ENCODE measurements at places on chromosomes 7 and 10. TPM values are rescaled to one million over a fixed set of nuclear protein-coding genes. Genes with fewer than 3 reads are reported as not detected.

NEUROG3 gene
- not detected for total RNA-seq

PLAC9 gene
- total RNA-seq = not detected

FAM180A gene
- not detected for total RNA-seq

DNA sequence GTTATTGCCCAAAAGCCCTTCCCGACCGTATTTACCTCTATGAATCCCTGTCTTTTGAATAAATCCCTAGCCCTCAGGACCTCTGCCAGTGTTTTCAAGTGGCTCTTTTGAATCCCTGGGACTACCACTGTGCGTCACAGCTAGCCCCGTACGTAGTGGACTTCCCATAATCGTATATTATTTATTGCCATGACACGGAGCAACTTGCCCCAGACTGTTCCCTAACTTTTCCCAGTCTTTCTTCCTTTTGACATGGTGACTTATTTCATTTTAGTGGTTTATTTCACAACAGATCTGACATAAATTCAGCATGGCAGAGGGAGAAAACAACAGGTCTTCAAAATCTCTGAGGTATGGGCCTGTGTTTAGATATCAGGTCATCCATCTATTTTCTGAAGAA, 318.6 kb upstream of the KLF6 start:
- no peak for DNase-seq

GRCh38 chr7:43639858-43640491, 57.1 kb downstream of the STK17A start:
- no peak for DNase-seq

GRCh38 chr7:7510794-7511193, 24.9 kb downstream of the COL28A1 start:
- DNase-seq = no peak

DNA sequence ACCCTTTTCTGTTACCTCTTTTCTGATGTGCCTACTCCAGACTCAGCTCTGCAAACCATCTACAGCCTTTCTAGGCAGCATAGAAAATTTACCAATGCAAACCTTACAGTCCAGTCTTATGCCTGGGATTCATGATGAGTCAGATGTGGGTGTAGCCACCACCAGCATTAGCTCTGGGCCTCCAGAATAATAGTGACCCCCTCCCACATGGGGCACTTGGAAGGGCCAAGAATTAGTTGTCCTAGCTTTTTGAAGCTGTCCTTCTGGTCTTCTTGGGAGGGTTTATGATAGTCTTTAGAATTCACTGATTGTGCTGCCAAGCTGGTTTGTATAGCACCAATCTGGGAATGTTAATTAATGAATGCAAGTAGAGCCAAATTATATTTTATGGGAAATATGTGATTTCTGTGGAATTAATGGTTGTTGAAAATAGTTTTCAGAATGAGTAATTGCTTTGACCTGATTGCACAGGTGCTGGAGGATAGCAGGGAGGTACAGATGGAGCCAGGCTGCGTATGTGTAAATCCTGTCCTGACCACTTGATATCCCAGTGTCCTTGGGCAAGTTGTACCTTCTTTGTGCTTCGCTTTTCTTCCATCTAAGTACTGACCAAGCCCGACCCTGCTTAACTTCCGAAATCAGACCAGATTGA, 94.8 kb downstream of the CPED1 start:
- no peak for DNase-seq
